ENCODE measurements at places on chromosomes 5 and 9.

DNA sequence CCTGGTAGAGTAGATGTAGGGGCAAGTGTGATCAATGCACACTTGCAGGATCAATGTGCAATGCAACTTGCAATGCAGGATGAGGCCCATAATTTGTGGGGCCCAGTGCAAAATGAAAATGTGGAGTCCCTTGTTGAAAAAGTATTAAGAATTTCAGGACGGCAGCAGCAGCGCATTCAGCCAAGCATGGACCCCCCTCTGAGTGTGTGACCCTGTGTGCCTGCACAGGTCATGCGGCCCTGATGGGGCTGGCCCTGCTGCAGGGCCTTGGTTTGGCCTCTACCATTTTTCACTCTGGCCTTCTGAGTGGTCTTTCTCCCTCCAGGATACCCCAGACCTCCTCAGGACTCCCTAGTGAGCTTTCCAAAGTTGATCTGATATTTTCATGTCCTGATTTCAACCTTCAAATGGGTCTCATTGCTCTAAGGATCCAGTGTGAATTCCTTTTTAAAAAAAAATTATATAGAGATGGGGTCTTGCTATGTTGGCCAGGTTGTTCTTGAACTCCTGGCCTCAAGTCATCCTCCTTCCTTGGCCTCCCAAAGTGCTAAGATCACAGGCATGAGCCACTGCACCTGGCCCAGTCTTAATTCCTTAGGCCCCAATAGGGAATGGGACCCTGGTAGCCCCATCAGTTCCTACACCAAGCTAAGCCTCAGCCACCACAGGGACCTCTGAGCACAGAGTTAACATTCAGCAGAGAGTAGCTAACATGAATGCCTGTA, 4.3 kb downstream of the ERGIC1 start:
- DNase-seq = no peak

DNA sequence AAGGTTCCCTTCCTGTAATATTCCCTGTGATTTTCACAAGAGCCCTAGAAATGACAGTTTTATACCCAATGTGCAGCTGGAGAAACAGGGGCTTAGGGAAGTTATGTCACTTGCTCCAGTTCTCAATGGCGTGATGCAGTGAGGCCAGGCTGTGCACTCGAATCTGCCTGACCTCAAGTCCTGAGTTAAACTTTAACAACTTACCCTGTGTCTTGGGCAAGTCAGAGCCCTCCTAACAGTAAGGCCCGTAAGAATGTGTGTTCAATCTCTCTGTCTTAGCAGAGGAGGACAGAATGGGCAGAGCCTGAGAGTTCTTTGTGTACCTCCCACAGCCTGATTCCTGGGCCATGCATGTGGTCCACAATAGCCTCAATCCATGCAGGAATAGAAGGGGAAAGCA, 181.1 kb downstream of the TRIM32 start:
- no peak for DNase-seq

- DNase-seq = no peak
Measured at GRCh38 chr5:95874246-95874645, 51.7 kb upstream of the GLRX start.

DNA sequence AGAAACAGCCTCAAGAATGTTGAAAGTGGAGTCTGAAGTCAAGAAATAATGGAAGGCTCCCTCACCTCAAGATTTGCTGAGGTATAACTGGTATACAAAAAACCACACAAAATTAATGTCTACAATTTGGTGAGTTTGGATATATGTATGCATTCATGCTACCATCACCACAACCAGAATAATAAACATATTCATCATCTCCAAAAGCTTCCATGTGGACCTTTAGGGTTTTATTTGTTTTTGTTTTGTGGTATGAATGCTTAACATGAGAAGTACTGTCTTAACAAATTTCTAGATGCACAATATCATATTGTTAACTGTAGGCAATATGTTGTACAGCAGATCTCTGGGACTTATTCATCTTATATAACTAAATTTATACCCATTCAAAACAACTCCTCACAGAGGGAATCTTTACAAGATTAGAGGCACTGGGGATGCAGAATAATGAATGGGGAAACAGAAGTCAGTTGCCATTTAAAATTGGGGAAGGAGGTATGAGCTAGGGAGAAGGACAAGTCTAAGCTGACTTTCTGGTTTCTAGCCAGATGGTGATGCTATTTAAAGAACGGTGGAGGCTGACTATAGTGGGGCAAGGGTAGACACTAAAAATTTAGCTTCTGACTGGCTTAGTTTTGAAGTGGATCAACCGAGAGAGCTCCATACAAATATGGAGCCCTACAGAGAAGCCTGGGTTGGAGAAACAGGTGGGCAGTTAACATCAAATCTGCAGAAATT, 213.9 kb downstream of the BNC2 start:
- no peak for DNase-seq

GRCh38 chr9:105146677-105147076, 97.8 kb upstream of the SLC44A1 start:
- DNase-seq = no peak

GRCh38 chr9:101442318-101442717, 6.7 kb upstream of the ALDOB start:
- DNase-seq = no peak

DNA sequence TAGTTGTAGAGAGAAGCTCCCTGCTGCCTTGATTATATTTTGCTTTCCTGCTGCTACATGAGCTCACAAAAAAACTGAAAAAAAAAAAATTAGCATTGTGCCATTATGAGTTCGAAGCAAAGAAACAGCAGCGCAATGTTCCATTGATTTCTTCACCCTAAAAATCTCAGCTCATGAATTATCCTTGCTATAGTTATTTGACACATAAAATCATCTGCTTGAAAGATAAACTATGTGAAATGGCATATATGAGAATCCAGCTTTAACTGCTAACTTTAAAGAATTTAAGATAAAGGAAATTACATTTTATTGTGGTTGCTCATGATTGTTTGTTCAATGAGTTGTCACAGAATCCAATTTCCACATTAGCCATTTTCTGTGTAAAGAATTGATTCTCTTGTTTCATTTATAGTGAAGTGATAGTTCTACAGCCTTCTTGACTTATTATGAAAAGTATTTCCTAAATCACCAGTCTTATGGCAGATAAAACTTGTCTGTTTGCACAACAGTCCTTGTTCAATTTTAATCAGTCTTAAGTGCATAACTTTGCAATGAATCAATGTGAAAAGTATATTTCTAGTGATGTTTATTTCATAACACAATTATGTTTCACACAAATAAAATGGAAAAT, 1275.0 kb upstream of the CDH9 start:
- no peak for DNase-seq

- DNase-seq = no peak
Measured at GRCh38 chr9:114935119-114935518, 4.7 kb upstream of the TNFSF8 start.

- no peak for DNase-seq
Measured at GRCh38 chr5:103385722-103386121, 127.2 kb downstream of the MACIR start.

- no peak for DNase-seq
Measured at GRCh38 chr5:54738118-54738972, 220.8 kb downstream of the SNX18 start.

DNA sequence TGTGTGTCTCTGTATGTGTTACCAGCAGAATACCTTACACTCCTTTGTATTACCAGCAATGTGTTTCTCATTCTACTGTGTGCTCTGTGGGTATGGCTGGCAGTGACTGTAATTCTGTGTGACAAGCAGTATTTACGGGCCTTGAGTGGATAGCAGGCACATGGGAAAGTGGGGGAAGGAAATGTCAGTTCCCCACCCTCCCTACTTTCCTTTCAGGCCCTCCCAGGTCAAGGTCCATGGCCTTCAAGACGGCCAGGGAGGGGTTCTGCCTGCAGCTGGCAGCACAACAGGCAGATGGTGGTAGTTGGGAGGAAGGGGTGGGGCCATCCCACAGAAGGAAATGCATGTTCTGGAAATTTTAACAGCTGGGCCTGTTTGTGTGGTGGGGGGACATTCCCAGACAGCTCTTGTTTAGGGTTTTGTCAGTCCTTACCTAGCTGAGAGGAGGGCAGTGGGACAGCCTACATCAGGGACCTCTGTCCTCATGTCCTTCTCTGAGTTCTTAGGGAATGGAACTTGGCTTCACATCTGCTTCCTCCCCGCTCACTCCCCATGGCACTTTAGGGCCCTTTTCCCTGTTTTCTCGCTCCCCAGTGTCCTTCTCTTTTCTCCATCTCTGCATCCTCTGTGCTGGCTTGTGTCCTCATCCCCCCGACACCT, 14.6 kb upstream of the TNIP1 start:
- DNase-seq = no peak

DNA sequence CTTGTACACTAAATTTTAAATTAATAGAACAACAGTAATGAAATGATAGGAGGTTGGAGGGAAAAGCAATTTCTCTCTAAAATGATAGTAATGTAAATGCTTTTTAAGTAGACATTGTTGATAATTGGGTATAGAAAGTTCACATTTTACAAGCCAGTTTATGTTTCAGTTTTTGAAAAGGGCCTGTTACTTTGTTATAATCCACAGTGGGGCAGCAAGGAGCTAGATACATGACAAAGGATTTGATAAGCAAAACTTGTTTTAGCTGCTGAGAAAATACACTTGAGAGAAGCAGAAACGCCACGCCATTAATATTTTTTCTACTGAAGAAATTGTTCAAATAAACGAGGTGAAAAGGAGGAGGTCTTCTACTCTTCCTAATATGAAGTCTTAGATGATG, 30.2 kb downstream of the SREK1 start:
- DNase-seq = no peak

DNA sequence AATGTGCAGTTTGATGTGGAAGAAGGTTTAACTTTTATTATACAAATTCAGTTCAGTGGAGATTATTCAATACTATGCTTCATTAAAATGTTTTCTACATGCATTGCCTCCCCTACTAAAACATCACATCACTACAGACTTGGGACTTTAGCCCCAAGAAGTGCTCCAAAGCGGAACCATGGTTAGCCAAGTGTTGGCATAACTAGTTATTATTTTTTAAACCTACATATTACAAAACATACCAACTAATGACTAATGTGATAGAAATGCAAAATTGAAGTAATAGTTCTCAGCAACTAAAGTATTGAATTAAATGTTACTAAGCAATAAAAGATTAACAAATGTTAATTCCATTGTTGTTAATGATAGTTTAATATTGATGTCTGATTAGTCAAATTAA, 74.5 kb downstream of the XRCC4 start:
- DNase-seq = no peak

DNA sequence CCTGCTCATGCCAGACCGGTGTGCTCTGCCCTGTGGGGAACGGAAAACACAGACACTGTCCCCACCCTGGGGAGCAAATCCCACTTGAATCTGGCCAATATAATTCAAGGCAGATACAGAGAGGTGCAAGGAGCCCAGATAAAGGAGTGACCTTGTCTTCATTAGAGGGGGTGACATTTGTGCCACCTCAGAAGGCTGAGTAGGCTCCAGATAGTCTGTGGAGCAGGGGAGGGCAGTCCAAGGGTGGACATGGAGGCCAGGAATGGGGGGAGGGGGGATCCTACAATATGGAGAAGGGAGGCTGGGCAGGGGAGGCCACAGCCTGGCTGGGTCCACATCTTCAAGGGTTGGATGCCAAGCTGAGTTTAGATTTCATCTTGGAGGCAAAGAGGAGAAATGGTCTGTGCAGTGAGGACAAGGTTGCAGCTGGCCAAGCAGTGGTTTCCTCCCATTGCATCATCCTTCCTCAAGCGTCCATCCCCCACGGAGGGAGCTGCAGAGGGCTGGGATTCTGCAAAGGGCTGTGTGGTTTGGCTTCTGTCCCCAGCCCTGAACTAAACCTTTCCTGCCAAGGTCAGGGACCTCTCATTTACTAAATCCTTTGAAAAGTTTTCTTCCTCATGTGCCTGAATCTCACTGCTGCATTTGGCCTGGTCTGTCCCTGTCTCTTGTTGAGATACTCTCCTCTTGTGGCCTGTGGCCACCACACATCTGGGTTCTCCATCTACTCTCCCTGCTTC, 60.1 kb downstream of the GALNT12 start:
- no peak for DNase-seq

DNA sequence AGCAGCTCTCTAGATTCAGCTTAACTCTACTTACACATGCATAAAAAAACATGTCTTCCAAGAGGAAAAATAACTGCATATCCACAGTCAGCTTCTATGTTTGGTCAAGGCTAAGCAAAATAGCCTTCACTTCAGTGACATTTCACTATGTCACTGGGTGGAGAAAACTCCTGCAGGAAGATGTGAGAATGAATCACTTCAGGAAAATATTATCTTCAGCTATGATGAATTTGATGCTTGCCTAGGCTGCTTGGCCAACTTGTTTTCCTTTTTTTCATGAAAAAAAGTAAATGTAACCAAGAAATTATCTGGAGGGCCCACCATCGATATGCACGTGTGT, 143.0 kb upstream of the ZNF608 start:
- no peak for DNase-seq

GRCh38 chr9:14746626-14747025, 24.1 kb upstream of the CER1 start:
- DNase-seq = no peak

DNA sequence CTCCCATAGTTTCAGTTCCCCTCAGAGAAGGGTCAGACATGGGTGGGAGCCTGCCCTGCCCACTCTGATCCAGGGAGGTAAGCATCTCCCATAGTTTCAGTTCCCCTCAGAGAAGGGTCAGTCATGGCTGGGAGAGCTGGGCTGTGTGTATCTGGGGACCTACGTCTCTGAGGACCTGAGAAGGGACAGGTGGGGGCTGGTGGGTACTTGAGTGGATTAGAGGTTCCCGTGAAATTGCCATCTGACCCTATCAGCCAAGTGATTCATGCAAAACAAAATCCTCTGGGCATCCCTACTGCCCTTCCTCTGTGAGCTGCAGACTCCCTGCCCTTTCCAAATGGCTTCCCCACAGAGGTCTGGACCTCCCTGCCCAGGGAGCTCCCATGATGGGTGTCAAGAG, 3.9 kb downstream of the ENHO start:
- no peak for DNase-seq

DNA sequence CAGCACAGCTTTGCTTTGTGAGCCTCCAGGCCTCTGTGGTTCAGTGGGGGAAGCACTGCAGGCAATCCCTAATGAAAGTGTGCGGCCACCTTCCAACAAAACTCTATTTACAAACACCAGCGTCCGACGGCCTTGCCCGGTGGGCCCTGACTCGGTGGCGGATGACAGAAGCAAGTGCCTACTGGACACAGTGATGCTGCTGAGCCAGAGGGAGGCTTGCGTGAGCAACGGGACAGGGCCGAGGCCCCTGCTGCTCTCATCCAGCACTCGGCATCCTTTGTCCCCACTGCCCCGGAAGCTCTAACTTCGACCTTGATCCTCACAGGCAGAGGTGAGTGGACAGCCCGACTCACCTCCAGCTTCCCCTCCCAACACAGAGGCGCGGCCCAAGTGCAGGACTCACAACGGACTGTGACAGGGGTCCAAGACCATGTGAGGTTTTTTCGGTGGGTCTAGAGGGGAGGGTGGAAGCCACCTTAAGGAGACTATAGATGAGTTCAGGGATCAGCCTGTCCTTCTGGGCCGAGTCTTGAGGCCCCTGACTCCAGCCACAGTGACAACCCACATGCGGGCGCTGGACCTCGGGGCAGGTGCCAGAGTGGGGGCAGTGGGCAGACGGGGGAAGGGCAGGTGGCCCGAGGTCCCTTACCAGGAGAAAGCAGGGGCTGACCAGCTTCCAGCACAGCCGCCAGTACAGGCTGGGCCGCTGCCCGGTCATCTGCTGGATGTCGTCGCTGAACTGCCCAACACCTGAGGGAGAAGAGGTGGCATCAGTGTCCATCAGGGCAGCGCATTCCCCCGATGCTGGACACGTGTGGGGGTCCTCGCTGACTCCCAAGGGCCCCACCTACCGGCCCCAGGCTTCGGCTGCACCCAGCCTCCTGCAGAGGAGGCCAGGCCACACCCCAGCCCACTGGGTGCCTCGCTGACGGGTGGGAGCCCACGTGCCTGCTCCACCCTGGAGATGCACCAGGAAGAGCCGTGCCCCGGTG, 39.4 kb downstream of the SLC6A3 start:
- no peak for DNase-seq
